ENCODE measurements at places on chromosomes 4 and X.

- DNase-seq = peak; percentile 82
Observed at GRCh38 chrX:18098763-18099162, 121.9 kb downstream of the BEND2 start.

GRCh38 chrX:52420824-52421443 is 52.1 kb downstream of the XAGE2 start:
- no peak for DNase-seq

- no peak for DNase-seq
Observed at GRCh38 chr4:14125375-14126129, 498.0 kb upstream of the BOD1L1 start.

GRCh38 chr4:71608678-71609071 is 175.2 kb downstream of the GC start:
- no peak for DNase-seq

DNA sequence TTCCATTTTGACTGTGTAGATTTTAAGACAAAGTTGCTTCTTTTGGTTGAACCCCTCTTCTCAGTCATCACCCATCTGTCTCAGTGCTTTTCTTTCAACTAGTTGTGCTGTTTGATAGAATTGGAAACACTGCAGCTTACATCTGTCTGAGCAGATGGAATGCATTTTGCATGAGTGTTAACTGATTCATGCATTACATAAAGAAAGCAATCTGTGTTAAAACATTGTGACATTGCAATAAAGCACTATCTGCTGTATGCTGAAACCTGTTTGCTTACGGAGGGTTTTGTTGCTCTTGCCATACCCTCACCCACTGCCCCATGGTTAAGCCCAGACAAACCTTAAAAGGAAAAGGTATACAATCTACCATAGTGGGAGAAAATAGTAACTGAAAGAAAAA is 47.4 kb downstream of the NRK start:
- no peak for DNase-seq

- DNase-seq = peak; percentile 59
Observed at GRCh38 chrX:130028196-130028595, 45.8 kb downstream of the BCORL1 start.

DNA sequence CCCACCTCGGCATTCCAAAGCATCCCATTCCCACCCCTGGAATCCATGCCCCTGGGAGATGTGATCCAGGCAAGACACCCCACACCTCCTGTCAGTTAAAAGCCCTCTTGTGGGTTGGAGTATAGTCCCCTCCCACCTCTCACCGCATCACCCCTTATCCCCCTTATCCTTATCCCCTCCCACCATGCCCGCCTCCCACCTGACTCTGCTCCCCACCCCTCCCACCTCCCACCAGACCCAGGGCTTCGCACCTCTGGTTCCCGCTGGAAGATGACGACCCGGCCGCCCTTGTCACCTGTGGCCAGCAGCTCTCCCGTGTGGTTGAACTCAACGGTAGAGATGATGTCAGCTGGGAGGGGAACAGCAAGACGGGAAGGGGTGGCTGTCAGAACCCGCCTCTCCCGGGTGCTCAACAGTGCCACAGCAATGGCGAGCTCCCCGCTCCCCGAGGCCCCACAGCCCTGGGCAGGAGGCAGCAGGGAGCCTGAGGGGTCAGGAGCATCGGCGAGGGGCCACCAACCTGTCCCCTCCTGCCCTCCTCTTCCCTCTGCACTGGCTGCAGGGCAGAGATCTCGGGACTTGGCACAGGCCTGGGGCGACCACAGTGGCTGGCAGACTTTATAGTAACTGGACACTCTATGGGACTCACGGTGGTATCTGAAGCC is 91.5 kb downstream of the PPP2R2C start:
- no peak for DNase-seq

DNA sequence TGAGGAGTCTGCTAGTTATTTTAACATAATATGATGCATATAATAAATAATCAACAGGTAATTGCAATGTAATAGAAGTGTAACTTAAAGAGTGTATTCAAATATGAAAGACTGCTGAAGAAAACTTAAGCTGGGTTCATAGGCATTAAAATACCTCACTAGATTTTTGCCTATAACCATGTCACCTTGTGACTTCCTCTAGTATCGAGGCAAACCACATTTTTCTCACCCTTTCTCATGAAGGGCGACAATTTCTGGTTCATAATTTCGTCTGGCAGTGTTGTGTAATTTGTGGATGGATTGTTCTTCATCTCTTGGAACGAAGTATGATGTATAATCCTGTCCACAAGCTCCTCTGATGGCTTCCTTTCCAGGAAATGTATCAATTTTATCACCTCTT is 16.0 kb downstream of the SULT1E1 start:
- no peak for DNase-seq

GRCh38 chr4:143617994-143618679 is 82.3 kb downstream of the FREM3 start:
- no peak for DNase-seq

DNA sequence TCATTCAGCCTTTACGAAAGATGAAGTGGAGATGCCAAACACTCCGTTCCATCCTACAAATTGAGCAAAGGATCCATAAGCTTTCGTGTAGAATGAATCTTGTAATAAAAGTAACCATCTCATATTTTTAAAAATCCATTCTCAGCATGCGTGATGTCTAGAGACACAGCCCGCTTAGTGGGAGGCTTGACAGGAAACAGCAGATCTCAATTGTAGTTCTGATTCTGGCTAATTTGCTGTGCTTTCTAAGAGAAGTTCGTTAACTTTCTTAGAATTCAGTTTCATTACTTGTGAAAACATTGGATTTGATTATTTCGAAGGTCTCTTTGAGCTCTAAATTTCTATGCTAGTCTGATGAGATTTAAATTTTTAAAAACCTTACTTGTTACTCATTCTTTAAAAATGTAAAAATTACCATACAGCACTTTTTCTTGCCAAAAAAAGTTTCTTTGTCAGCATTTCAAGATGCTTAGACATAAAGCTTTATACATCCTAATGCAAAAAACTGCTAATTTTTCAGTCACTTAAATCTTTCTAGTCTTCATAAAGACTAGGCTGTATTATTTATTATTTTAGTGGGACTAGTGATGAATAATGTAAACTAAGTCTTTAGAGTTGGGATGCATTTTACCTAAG is 66.9 kb upstream of the NEIL3 start:
- DNase-seq = no peak

DNA sequence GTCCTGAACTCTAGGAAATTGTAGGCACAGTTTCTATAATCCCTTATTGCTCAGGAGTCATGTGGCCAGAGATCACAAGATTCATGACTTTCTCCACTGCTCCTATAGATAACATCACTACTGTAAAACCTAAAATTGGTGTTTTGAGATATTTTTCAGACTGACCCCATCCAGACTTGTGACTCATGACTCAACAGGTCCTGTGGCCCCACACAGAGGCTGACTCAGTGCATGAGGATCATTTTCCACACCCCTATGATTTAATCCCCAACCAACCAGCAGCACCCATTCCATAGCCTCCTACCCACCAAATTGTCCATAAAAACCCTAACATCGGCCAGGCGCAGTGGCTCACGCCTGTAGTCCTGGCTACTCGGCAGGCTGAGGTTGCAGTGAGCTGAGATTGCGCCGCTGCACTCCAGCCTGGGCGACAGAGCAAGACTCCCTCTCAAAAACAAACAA is 13.2 kb upstream of the XIAP start:
- DNase-seq = peak; percentile 34

GRCh38 chr4:158259955-158260575 is 49.8 kb downstream of the TMEM144 start:
- DNase-seq = no peak

- no peak for DNase-seq
Observed at GRCh38 chrX:45191383-45191782, 9.3 kb downstream of the DIPK2B start.

- no peak for DNase-seq
Observed at GRCh38 chr4:164571593-164572390, 182.1 kb upstream of the SMIM31 start.

DNA sequence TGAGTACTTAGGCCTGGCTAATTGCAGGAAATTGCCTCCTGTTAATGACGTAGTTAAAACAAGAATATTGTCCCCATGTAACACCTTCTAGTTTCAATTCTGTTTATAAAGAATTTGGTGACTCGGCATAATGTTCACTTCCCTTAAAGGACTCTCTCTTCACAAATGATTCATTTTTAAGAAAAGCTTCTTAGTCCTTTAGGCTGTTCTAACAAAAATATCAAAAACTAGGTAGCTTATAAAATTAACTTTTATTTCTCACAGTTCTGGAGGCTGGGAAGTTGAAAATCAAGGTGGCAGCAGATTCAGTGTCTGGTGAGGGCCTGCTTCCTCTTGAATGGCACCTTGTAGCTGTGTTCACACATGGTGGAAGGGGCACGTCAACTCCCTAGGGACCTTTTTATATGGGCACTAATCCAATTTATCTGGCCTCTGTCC is 23.8 kb downstream of the COL25A1 start:
- DNase-seq = no peak

GRCh38 chr4:24992968-24993367 is 37.8 kb downstream of the LGI2 start:
- DNase-seq = no peak

- peak; percentile 85 for DNase-seq
Observed at GRCh38 chrX:128975745-128976144, 547.5 kb downstream of the SMARCA1 start.

DNA sequence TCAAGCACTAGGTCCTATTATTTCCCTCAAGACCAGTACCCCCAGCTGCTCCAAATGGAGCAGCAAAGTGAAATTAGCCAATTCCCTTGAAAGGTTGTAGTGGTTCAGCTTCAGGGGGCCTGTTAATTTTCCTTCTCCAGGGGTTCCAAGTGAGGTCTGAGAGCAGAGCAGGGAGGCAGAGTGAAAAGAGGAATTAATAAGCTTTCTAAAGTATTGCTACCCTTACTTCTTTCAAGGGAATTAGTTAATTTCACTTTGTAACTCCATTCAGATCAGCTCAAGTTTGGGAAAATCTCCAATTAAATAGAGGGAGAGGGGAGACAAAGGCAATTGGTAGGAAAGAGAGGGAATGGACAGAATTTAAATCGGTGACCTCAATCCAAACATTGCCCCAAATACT is 78.7 kb upstream of the SLC7A11 start:
- no peak for DNase-seq

GRCh38 chr4:173524218-173525117 is 5.6 kb downstream of the HAND2 start:
- DNase-seq = peak; percentile 37

DNA sequence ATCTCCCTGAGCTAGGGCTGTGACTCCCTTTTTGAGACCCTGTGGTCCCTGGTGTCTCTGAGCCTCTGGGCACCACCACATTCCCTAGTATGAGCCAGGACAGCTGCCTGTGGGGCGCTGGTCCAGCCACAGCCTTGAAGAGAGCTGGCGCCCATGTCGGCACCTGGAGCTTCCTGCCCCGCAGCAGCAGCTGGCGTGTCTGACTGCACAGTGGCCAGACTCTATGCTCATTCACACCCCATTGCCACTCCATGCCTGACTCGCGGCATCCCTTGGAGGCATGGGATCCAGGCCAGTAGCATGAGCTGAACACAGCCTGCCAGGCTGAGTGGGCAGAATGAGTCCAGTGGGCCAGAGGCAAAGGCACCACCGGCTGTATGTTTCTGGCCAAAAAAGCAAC is 8.3 kb upstream of the SPP1 start:
- DNase-seq = no peak

GRCh38 chr4:97911236-97911906 is 231.9 kb downstream of the STPG2 start:
- peak; percentile 44 for DNase-seq

GRCh38 chrX:3286196-3286945 is 60.1 kb downstream of the MXRA5 start:
- DNase-seq = peak; percentile 36

- DNase-seq = no peak
Observed at GRCh38 chr4:62797221-62797620, 1597.1 kb downstream of the ADGRL3 start.

GRCh38 chr4:8041172-8041571 is 101.5 kb upstream of the AFAP1 start:
- DNase-seq = no peak
